ENCODE measurements at places on chromosomes 1 and 21.

DNA sequence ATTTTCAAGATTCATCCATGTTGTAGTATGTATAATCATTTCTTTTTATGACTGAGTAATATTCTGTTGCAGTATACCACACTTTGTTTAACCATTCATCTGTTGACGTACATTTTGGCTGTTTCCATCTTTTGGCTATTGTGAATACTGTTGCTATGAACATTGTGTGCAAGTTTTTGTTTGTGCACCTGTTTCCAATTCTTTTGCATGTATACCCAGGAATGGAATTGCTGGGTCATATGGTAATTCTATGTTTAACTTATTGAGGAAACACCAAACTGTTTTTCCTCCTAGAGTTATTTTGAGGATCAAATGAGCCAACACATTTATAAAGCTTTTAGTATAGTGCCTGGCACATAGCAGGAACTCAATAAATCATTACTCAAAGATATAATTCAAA lies 49.2 kb upstream of the MAN1A2 start:
- DNase-seq: no peak

DNA sequence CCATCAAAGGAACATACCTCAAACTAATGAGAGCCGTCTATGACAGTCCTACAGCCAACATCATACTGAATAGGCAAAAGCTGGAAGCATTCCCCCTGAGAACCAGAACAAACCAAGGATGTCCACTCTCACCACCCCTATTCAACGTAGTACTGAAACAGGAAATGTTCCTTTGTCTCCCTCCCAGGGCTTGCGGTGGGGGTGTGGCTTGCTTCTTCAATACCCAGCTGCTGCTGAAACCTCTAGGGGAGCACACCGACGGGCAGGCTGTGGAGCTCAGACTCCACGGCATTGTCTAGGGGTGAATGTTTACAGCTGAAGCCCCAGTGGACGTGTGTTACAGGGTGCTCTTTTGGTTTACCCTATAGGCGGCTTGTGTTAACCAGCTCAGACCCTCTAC lies 30.5 kb upstream of the B3GALT2 start:
- peak; percentile 22 for DNase-seq

- peak; percentile 67 for DNase-seq
These were observed 65.5 kb downstream of the UBE2U start for GRCh38 chr1:64268653-64269557.

- DNase-seq: no peak
These were observed 200.6 kb downstream of the CRB1 start for GRCh38 chr1:197468543-197469175.

DNA sequence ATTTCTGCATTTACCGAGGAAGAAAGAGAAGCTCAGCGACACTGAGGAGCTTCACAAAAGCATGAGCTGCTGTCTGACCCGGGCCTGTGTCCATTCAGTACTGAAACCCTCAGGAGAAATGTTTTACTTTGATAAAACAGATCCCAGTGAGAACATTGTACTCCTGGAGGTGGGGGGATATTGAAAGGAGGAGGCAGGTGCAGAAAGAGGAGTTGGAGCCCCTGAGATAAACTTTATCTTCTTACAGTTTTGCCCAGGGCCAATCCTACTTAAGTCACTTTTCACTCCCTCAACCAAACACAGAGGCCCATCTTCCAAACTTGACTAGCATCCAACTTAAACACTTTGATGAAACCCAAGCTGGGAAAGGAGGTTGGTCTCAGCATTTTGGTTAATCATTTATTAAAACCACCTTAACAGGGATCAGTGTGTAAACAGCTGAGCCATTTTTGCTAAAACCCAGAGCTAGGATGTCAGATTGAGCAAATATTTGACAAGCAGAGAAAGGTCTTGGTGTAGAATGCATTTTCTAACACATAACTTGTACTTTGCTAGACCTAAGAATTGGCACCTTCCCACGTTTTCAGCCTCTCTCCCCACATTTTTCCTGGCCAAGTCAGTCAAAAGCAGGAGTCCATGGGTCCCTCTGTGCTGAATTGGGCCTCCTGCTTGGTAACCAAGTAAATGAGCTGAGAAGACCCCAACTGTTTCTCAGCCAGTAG lies 32.5 kb upstream of the SARS1 start:
- DNase-seq: no peak

DNA sequence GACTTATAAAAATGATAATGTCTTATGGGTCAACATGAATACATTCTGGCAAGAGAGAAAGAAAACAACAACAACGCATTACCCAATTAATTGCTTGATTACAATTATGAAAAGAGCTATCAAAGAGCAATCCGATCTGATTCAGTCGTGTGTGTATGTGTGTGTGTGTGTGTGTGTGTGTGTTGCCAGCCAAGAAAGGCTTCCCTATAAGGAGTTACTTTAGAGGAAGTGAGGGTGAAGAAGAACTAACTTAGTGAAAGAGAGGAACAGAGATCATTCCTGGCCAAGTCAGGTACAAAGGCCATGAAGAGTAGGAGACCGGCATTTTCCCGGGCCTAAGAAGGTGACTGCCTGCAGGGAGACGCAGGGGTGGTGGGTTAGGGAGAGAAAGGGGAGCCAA lies 9.4 kb downstream of the TMEM35B start:
- DNase-seq: no peak

DNA sequence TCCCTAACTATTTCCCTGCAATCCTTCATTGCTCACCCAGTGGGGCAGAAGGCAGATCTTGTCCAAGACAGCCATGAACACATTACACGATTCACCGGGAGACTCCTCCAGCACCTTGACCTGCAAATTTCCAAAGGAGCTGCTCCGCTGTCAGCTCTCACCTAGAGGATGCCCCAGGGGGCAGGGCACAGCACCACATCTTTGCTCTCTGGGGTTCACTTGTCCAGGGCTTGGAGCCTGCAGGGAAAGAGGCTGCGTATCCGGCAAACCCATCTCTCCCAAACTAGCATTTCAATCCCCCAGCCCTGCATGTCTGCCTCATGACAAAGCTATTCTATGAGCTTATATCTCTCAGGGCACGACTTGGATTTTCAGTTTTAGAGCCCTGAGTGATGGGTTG lies 35.1 kb upstream of the OLIG2 start:
- DNase-seq: no peak

DNA sequence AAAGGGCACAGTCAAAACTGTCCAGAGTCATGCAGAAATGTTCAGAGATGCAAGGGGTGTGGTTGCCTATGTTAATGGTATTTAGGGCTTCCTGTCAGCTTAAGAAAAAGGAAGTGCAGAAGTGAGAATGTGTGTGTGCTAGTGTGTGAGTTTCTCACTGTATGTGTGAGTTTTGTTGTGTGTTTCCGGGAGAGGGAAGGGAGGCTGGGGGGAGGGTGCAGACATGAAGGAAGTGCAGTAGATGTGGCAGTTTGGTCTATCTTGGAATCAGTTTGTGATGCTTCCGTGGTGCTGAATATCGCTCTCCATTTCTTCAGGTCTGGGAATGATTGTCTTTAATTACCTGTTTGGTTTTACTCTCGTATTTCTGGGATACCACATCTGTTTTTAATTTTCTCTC lies 16.5 kb upstream of the ATP6V1G3 start:
- DNase-seq: peak; percentile 68

GRCh38 chr1:97820470-97821188 lies 100.2 kb downstream of the DPYD start:
- DNase-seq: no peak

GRCh38 chr1:225677350-225678124 lies 24.6 kb upstream of the ENAH start:
- peak; percentile 67 for DNase-seq

GRCh38 chr1:71780681-71781080 lies 501.7 kb downstream of the NEGR1 start:
- DNase-seq: no peak

GRCh38 chr1:42263019-42263418 lies 72.0 kb downstream of the FOXJ3 start:
- no peak for DNase-seq

GRCh38 chr1:181919542-181919941 lies 142.0 kb downstream of the ZNF648 start:
- no peak for DNase-seq

GRCh38 chr1:202692959-202693555 lies 17.2 kb downstream of the SYT2 start:
- no peak for DNase-seq

DNA sequence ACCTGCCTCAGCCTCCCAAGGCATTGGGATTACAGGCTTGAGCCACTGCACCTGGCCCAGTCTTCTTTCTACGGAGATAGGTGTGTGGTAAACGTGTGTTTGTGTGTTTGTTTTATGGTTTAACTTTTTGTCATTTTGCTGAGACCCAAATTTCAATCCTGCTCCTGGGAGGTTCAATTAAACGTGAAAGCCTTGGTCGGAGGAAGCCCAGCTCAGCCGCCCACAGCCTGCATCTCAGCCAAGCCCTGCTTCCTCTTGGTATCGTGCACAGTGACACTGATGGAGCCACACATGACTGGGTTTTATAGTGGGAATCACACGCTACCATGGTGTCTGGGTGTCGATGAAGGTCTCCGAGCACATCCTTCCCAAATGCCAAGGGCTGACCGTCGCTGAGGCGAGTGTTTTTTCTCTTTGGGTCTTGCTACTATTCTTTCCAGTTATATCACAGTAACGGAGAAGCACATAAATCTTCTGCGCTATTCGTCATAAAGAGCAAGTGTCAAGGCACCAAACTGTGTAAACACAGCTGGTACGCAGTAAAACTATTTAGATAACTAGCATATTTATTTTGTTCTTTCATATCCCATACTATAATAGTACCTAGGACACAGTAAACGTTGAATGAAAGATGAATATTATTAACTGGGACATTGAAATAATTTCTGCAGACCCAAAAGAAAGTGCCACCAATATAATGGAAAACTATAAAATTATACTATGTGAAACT lies 39.3 kb downstream of the HLCS start:
- DNase-seq: no peak

DNA sequence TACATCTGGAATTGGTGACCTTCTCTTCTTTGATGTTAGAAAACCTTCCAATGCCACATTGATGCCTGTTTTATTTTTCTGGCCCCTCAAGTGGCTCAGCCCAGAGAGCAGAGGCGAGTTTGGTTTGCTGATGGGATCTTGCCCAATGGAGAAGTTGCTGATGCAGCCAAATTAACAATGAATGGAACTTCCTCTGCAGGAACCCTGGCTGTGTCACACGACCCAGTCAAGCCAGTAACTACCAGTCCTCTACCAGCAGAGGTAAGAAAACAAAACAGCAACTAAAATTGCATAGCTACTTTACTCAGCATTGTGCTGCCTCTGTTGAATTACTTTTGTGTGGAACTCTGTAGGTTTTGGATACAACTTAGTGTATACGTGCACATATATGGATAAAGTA lies 97.6 kb downstream of the CC2D1B start:
- peak; percentile 33 for DNase-seq

DNA sequence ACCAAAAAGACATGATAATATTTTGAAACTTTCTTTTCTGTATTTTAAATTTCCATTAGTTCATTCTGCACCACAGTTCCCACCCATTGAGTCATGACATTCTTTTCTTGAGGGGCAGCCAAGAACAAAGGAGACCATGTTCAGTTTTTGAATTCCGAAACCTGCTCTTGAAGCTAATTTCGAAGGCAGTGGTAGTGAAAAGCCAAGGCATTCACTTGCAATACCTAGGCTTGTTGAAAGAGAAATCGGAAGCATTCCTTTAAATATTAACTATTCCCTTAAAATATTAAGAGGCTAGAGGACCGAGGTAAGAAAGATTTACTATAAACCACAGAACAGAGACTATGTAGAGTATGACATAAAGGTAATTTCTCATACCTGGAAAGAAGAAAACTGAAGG lies 256.3 kb downstream of the ADGRL2 start:
- no peak for DNase-seq

DNA sequence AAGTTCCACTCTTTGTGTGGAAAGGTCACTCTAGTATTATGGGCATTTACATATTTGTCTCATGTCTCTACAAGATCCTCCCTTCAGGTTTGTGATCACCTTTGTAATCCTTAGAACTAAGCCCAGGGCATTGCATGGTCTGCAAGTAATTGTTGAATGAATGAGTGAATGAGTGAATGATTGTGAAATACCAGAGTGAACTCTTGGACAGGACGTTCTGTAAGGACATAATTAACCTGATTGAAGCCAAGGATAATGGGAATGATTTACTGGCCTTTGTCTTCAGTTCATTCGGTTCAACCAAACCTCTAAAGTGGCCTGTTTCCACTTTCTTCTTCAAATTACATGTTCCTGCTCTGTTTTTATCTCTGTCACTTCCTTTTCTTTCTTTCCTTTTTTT lies 83.0 kb upstream of the TSPAN2 start:
- DNase-seq: no peak

GRCh38 chr1:198681831-198682759 lies 43.3 kb downstream of the PTPRC start:
- peak; percentile 88 for DNase-seq

GRCh38 chr1:246447501-246447900 lies 59.6 kb downstream of the SMYD3 start:
- no peak for DNase-seq

DNA sequence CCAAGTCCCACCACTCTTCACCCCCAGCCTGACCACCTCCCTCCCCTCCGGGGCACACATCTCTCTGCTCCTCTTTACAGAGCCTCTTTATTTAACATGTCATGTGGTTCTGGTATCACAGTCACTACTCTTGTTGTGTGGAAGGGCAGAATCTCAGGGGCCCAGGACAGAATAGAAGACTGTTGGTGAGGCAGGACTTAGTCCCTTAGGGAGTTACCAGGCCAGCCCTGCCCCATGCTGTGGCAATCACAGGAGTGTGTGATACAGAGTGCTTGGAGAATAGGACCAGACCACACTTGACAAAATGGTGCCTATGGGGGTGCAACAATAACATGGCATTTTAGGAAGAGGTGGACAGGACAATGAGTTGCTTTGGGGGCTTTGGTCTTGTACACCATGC lies 43.0 kb upstream of the CRNN start:
- DNase-seq: no peak

DNA sequence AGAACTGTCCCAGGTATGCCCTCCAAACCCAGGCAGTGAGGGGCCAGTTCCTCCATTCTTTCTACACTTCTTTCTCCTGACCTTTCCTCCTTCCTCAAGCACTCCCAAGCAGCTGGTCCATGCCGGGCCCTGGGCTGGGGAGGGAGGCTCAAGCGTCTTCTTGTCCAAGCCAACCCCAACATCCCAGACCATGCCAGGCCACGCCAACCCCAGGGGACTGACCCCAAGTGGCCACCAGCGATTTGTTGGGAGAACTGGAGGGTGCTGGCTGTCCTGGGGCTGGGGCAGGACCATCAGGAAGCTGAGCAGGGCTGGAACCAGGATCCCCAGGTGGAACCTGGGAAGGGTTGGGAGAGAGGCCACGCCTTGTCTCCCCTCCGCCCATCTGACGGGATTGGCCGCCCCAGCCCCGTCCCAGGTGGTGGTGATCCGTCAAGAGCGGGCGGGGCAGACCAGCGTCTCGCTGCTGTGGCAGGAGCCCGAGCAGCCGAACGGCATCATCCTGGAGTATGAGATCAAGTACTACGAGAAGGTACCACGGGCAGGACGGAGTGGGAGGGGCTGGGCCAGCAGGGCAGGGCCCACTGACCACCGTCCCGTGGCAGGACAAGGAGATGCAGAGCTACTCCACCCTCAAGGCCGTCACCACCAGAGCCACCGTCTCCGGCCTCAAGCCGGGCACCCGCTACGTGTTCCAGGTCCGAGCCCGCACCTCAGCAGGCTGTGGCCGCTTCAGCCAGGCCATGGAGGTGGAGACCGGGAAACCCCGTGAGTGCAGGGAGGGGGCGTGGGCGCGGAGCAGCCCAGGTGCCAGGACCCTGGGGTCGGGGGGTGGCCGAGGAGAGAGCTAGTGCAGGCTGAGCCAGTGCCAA lies 29.9 kb downstream of the EPHA8 start:
- peak; percentile 72 for DNase-seq

GRCh38 chr1:189103956-189104355 lies 1373.7 kb downstream of the BRINP3 start:
- no peak for DNase-seq

All from upper lobe of left lung (tissue), 6 donors.